Camera-type eye (tissue), 1 donor: ENCODE measurements at places on chromosomes 5 and 9. TPM values are rescaled to one million over a fixed set of nuclear protein-coding genes. Genes with fewer than 3 reads are reported as not detected.

Gene C9orf40
- 7.2 TPM for total RNA-seq

Gene TICAM2
- 2.4 TPM for total RNA-seq

Gene ZNF79
- total RNA-seq, result 19.1 TPM

Gene MEF2C
- total RNA-seq, result 102 TPM

Gene LAMC3
- total RNA-seq, result 9.9 TPM

Gene RNF180
- total RNA-seq, result 43.2 TPM

Gene LCN10
- 1.4 TPM for total RNA-seq

Gene WDR31
- 17.2 TPM for total RNA-seq

Gene RASEF
- total RNA-seq, result 2.8 TPM

Gene IL4
- total RNA-seq, result not detected

Gene TCF7
- total RNA-seq, result 5.4 TPM

Gene IFNA13
- total RNA-seq, result not detected

Gene OR1Q1
- not detected for total RNA-seq

Gene NDST1
- 100 TPM for total RNA-seq

Gene RLN1
- total RNA-seq, result 0.82 TPM

Gene CDH6
- 36.2 TPM for total RNA-seq

Gene C9orf50
- 0.71 TPM for total RNA-seq

Gene TPPP
- 5.2 TPM for total RNA-seq

Gene FIBCD1
- 10.2 TPM for total RNA-seq

Gene DROSHA
- total RNA-seq, result 113 TPM

Gene OSMR
- 13.9 TPM for total RNA-seq

Gene KCNIP1
- 10.1 TPM for total RNA-seq

Gene PDE6A
- total RNA-seq, result 0.88 TPM

Gene DND1
- 0.60 TPM for total RNA-seq

Gene FAM221B
- total RNA-seq, result not detected

Gene LCN2
- 21.4 TPM for total RNA-seq

Gene C5orf34
- 4.4 TPM for total RNA-seq

Gene ENTPD2
- total RNA-seq, result 7.0 TPM

Gene FLT4
- 15.1 TPM for total RNA-seq

Gene FAM114A2
- 37.7 TPM for total RNA-seq

Gene ADAMTSL1
- total RNA-seq, result 85.3 TPM

Gene PNPLA7
- 3.0 TPM for total RNA-seq

Gene TMEM171
- 1.6 TPM for total RNA-seq

Gene RLN2
- total RNA-seq, result not detected

Gene CYLC2
- not detected for total RNA-seq

Gene SLC36A2
- total RNA-seq, result not detected

Gene CCNJL
- total RNA-seq, result 10.8 TPM

Gene LCN12
- 2.9 TPM for total RNA-seq

Gene PDGFRB
- total RNA-seq, result 181 TPM

Gene CATSPER3
- not detected for total RNA-seq

Gene IFNA10
- total RNA-seq, result not detected

Gene MARCHF11
- total RNA-seq, result 2.1 TPM

Gene SOX30
- total RNA-seq, result 0.16 TPM

Gene SLC4A9
- total RNA-seq, result not detected

Gene GABRA1
- 16.5 TPM for total RNA-seq

Gene TAF1L
- total RNA-seq, result not detected

Gene GAPT
- 0.77 TPM for total RNA-seq

Gene LURAP1L
- 32.5 TPM for total RNA-seq

Gene FYB1
- 6.3 TPM for total RNA-seq

Gene SHISAL2B
- not detected for total RNA-seq

Gene RASGRF2
- total RNA-seq, result 55.9 TPM

Gene EPB41L4A
- total RNA-seq, result 39.2 TPM

Gene C1QTNF2
- total RNA-seq, result 16.9 TPM

Gene PRDM9
- total RNA-seq, result not detected

Gene GHR
- 12.9 TPM for total RNA-seq

Gene SUSD3
- 2.4 TPM for total RNA-seq

Gene DMAC1
- total RNA-seq, result 16.5 TPM

Gene GAS1
- 146 TPM for total RNA-seq
